ENCODE measurements at places on chromosomes 6 and 20.

DNA sequence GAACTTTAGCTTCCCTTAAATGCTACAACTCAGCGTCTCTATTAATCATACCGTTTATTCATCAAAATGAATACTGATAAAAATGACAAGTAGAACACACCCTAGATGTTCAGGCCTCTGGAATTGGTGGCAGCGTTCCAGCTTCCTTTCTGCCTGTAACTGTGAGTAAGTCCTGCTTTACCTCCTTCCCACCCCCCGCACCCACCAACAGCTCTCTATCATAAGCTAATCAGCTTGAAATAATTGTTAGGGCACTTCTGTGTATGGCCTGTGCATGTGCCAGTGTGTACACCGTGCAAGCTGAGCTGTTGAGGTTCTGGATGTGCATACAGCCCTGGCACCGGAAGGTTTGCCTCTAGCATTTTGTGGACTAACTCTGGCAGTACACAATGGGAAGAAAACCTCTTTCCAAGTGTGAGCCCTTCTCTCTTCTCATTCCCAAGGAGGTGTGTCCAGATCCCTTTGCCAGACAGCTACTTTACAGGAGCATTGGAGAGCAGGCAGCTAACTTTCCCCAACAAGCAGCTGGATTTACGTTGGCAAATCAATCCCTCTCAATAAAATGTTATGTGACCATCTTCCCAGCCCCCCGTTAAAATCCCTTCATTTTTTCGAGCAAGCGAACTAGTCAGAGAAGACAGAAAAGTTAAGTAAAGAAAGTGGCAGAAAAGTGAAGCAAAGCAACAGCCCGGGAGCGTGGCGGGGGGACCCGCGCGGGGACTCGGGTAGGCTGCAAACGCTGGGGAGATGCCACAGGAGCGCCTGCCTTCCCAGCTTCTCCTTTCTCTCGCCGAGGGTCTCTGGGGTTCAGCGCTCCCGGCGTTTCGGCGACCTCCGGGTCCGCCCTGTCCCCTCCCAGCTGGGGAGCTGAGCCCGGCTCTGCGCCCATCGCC lies 803 bp upstream of the ADGRG6 start:
- peak; percentile 56 for DNase-seq

GRCh38 chr6:22322103-22323030 lies 25.5 kb upstream of the PRL start:
- DNase-seq, result no peak

- no peak for DNase-seq
Observed at GRCh38 chr20:35541118-35541782, 628 bp upstream of the ERGIC3 start.

GRCh38 chr6:157982102-157982562 lies 469 bp downstream of the SYNJ2 start:
- peak; percentile 46 for DNase-seq

GRCh38 chr6:152068622-152069261 lies 261.3 kb downstream of the ESR1 start:
- no peak for DNase-seq

DNA sequence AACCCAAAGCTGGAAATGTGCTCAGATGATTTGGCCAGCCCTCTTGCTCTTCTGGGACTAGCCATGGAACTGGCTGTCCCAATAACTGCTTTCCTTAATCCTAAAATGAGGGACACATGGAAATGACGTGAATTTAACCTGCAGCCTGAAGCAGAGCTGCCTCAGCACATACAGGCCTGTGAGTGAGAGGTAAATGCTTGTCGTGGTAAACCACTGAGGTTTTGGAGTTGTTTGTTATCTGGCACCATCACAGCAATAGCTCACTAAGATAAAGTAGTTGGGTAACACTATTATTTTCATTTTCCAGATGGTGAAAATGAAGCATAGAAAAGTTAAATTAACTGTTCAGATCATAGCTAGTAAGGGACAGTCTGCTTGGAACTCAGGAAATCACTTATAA lies 333.4 kb upstream of the CHD6 start:
- no peak for DNase-seq

GRCh38 chr6:36973647-36974046 lies 12.3 kb downstream of the MTCH1 start:
- DNase-seq, result no peak

DNA sequence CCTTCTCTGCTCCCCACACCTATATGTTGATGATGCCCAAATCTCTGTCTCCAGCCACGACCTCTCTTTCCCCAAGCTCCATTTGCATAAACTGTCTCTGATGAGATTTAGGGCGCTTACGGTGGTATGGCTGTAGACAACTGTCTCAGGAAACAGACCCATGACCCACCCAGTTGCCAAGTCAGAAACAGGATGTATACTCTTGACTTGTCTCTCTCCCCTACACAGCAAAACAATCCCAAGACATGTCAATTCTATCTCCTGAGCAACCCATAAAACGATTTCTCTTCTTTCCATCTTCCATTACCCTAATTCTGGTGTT lies 13.9 kb downstream of the GNL1 start:
- no peak for DNase-seq

GRCh38 chr20:49115564-49115963 lies 69.5 kb downstream of the CSE1L start:
- no peak for DNase-seq

GRCh38 chr20:18213002-18213401 lies 75.3 kb upstream of the ZNF133 start:
- DNase-seq, result no peak

- DNase-seq, result no peak
Observed at GRCh38 chr20:48845721-48846306, 18.0 kb upstream of the PREX1 start.

- DNase-seq, result peak; percentile 49
Observed at GRCh38 chr6:90712114-90712513, 125.2 kb upstream of the MAP3K7 start.

DNA sequence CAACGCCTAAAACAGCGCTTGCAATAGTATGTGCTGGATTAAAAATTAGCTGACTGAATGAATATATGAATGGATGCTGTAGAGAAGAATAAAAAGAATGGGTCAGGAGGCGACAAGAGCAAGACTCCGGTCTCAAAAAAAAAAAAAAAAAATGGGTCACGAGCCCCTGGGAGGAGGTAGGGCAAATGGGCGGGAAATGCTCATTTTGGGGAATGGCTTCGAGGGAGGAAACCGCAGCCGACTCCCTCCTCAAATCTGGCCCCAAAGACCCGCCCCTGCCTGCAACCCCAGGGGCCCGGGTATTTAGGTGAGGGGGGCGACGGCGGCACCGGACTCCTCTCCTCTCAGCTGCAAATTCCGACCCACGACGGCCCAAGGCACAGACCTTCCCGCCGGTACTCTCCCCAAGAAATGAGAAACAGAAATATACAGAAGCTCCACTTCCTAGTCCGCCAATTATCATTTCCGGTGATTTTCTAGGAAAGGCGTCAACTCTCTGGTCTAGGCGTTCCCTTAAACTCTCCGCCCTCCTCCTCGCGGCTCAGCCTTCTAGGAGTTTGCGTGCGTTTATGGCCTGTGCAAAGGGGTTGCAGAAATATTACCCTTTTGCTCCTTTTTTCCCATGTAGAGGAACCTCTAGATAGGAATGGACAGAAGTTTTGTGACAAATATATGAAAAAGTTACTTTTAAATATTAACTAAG lies at the start of gene ZNF311:
Gene ZNF311 (minus strand): TSS at position 133 of the 703 bp plus-strand sequence. CDS start 1,361 bp downstream, outside the sequence.
- peak; percentile 75 for DNase-seq

GRCh38 chr6:148761527-148762011 lies 14.7 kb downstream of the UST start:
- DNase-seq, result peak; percentile 47

- no peak for DNase-seq
Observed at GRCh38 chr6:170347975-170348374, 41.4 kb downstream of the FAM120B start.

DNA sequence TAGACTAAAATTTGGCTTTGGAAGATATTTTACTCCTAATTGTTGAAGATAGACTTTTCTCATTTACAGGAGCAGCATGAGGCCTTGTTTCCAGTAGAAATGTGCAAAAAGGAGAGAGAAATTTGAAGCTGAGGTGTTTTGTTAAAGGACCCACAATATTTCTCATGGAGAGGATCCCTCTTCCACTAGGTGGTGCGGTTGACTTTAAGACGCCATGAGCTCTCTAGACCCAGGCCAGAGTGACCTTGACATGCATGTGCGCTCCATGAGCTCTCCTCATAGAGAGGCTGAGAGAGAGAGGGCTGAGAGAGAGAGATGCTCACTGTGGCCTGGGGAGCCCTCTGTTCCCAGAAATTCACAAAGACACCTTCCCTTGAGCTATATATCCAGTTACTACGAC lies 861.2 kb upstream of the EYS start:
- no peak for DNase-seq

GRCh38 chr6:34237316-34237721 lies 646 bp downstream of the HMGA1 start:
- DNase-seq, result no peak

DNA sequence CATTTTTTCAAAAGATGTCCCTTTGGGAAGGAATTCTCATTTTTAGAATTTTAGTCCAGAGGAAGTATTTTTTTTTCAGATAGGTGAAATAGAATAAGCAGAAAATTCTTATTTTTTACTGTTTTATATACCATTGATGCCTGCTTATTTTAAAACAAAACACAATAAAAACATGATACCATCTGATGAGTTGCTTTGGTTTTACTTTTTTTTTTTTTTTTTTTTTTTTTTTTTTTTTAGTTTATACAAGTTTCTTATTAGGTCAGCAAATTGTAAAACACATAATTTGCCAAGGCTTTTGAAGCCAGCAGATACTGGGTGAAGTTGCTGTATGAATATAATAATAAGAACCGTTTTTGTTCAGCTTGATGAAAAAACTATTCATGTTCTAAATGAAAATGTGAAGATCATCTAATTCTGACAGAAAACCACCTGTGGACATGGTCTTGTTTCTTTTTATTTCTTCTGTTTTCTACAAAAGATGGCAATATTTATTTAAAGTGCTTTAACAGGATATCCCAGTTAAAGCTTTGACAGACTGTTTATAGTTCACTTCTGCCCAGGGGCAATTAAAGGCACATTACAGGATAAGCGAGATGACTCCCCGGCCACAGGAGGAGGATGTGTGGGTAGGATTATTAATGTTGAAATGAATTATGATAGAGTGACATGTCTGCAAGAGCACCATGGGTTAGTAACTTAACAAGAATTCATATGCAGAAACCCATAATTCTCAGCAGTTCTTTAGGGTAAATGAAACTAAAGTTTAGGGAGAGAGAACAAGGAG lies 31.1 kb downstream of the MYB start:
- no peak for DNase-seq

DNA sequence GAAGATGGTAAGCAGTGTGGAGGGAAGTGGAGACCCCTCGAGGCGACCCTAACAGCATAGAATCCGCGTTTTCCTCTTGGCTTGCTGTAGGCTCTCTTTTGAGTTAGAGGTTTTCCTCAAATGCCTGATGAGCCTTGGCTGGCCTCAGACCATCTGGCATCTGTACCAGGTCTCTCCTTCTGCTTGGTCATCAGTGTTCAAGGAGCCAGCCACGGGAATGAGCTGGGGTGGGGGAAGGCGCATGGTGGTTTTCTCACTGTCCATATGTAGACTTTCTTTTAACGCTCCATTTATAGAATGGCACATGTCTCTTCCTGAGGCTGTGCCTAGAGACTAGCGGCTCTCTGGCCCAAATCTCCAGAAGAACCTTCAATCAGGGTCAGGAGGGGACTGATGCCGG lies 8.1 kb upstream of the GUCA1A start:
- peak; percentile 29 for DNase-seq

DNA sequence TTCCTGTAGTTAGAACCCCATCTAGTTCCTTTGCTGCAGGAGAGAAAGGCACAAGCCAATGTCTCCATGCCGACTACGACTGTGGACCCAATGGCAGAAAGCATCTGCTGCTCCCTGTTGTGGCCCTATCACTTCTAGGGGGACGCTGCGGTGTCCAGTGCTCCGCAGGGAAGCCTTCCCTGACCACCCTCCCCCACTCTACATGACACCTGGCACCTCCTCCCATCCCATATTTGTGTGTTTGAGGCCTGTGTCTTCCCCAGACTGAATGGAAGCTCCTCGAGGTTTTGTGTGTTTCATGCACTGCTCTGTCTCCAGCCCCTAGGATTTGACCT lies 159.5 kb downstream of the DTNBP1 start:
- no peak for DNase-seq

DNA sequence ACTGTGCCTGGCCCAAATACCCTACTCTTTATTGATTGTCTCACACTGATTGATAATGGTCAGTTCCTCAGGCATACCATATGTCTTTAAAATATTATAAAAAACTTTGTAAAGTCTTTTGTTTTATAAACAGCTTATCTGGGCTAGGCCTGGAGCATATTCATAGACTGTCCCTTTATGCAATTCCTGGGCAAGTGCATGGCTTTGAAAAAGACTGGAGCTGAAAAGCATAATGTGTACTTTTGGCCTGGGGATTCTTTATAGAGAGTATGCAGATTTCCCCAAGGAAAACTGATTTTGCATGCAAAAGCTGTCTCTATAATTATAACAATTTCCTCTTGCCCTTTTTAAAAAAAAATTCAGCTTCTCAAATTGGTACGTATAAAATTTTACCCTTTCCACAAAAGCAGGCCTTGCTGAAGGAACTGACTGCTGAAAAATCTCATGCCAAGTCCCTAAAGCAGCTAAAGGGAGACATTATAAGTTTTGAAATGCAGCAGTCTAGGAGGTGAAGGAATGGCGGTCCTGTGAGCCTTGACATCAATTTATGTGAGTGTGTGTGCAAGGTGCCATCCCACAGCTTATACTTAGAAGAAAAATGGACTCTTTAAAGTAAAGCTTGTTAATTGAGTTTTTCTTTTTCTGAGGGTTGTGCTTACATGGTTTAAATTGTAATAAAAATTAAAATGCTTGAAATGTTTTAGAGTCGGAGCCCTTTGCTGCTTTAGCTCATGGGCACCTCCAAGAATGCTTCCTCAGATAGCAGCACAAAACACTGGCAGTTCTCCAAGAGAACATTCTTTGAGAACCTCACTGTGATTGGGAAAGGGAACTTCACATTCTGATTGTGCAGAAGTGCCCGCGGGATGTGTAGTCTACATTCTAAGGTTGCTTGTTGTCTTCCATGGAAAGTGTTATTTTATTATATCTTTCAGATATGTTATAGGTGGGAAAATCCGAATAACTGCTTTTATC lies 43.9 kb downstream of the PLCB4 start:
- no peak for DNase-seq

DNA sequence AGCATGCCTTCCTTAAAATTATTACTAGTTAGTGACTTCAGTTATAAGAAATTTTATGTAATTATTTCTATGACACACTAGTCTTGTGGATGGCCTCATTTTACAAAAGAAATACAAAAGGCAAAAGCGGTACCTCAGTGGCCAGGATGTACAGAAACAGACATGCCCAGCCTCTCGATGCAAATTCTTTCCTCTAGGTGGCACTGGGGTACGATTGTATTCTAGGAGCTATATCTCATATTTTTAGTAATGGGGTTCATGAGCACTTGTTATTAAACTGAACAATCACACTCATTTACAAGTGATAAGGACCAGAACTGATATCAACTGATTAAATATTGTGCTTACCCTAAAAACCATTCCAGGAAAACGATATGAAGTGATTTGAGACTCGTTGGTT lies 59.8 kb downstream of the SOD2 start:
- DNase-seq, result no peak

GRCh38 chr20:19096843-19097242 lies 115.6 kb upstream of the SLC24A3 start:
- no peak for DNase-seq

GRCh38 chr6:75480425-75480824 lies 13.2 kb downstream of the FILIP1 start:
- no peak for DNase-seq

- DNase-seq, result no peak
Observed at GRCh38 chr6:41122918-41123317, 31.2 kb downstream of the TREML1 start.

Measured in femur (tissue), 1 donor.